Esophagus muscularis mucosa (tissue), 4 donors: ENCODE measurements at places on chromosomes 5 and 9. TPM values are rescaled to one million over a fixed set of nuclear protein-coding genes. Genes with fewer than 3 reads are reported as not detected.

GRCh38 chr5:127892467-127893207, 189.4 kb downstream of the CCDC192 start:
- peak overlapping the region; percentile 6 for H3K4me3 ChIP-seq
- no peak overlapping the region for H3K27ac ChIP-seq
- peaks cover 15% of the 10 kb centered on the region for H3K4me1 ChIP-seq

- no peaks in the 10 kb centered on the region for H3K36me3 ChIP-seq
- H3K27ac ChIP-seq: no peak overlapping the region
- no peak for DNase-seq
- no peaks in the 10 kb centered on the region for H3K4me1 ChIP-seq
Observed at GRCh38 chr9:133004091-133004998, 25.9 kb downstream of the GFI1B start.

DNA sequence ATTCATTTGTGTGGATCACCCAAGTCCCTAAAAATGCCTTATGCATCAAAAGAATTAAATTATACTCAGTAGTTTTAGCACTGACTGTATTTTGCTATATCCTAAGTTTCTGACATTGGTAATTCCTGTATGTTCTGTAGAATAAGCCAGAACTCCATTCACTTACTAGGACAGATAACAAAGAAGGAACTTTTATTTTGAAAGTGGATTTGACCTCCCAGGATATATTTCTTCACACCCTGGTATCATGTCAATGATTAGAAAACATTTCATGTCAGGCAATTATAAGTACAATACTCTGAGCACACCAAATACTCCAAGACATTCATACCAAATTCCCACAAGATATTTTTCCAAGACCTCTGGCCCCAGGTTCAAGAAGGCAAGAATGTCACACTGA, 28.7 kb upstream of the MYOT start:
- no peak overlapping the region for H3K27ac ChIP-seq
- H3K4me1 ChIP-seq: peaks cover 49% of the 10 kb centered on the region
- no peaks in the 10 kb centered on the region for H3K36me3 ChIP-seq
- no peak overlapping the region for H3K4me3 ChIP-seq

The NUTM2F gene
- not detected for total RNA-seq

- H3K4me3 ChIP-seq: no peak overlapping the region
- H3K27me3 ChIP-seq: no peaks in the 10 kb centered on the region
- no peaks in the 10 kb centered on the region for H3K36me3 ChIP-seq
- no peak overlapping the region for H3K27ac ChIP-seq
- no peak for DNase-seq
Observed at GRCh38 chr5:169978714-169979113, 1.6 kb downstream of the INSYN2B start.

DNA sequence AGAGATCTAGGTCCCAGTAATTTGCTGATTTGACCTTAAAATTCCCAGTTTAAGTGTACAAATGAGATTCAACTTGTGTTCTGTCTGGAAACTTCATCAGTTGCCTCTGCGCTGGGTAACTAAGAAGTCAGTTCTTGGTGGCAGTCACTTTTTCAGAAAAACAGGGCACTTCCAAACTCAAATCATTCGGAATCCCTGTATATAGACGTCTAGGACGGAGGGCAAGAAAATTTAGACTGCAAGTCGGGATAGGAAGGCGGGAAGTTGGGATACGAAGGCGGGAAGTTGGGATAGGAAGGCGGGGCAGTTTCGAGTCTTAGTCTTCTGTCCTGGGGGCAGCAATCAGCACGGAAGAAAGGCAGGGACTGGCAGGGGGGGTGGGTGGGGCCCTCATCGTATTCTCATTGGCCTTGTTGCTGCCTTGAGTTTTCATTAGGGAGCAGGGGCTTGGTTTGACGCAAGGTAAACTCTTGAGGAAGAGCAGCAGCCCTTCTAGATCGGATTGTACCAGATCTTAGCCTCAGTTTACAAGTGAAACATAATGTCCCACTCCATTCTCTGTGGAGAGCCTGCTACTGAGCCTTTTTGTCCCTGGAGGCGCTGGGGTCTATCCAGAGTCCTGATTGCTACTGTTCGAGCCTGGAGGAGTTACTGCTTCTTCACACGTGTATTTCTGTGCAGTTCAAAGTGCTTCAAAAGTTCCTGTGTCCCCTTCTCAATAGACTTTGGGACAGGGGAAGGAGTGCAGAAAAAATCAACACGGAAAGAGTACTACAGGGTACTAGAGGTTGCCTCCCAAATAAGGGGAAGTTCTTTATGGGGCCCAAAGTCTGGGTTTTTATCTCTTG, 2.7 kb upstream of the PURA start:
- H3K4me1 ChIP-seq: peaks cover 44% of the 10 kb centered on the region
- H3K27me3 ChIP-seq: no peaks in the 10 kb centered on the region
- peak overlapping the region; percentile 27 for H3K27ac ChIP-seq
- H3K4me3 ChIP-seq: no peak overlapping the region

The TNFSF15 gene
- total RNA-seq: 0.17 TPM

The DEPDC1B gene
- total RNA-seq: 0.42 TPM

DNA sequence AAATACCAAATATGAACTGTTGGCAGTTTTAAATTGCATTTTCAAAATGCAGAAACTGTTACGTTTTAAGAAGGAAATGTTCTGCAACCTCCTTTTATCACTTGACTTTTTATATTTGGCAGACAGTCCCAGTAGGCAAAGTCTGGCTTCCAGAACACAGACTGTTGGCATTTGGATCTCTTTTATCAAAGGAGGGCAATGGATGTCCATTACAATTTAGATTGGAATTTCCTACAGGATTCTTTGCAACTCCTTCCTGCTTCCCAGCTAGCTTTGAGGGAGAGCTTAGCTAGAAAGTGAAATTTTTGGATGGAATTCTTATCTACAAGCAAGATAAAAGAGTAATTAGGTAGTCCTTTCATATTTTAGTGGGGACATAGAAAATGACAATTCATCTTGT, 142.6 kb downstream of the SLF1 start:
- H3K27me3 ChIP-seq: no peaks in the 10 kb centered on the region
- H3K36me3 ChIP-seq: no peaks in the 10 kb centered on the region
- H3K4me1 ChIP-seq: no peaks in the 10 kb centered on the region
- H3K27ac ChIP-seq: no peak overlapping the region
- DNase-seq: no peak

DNA sequence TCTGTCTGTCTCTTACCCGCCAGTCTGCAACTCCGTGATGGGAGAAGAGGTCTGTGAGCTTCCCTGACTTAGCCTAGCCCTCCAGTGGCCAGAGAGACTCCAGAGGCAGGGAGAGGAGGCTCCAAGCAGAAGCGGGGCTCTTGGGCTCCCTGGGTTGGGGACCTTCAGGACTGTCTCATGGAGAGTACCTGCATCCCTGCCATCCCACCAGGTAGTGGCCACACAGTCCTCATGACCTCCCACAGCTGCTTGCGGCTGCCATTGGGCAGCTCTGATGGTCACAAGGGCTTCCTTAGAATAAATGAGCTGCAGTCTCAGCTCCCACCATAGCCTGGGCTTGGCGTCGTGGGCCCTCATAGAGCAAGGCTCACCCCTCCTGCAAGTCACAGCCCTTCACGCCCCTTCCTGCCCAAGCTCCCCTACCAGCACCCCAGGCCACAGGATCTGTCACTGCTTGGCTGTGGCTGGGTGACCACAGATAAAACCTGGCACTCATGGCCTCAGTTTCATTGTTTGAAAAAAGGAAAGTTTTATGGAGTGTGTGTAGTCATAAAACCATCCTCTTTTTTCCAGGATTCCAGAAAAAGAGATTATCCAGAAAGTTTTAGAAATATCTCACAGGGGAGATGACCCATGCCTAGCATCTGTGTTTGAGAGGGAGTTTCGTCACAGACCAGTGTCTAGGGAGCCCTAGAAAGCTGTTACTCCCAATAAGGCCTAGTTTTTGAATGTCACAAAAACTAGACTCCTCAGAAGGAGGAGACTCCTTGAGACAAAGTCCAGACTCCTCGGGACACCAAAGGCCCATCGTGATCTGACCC, 48.4 kb downstream of the PPARGC1B start:
- H3K4me1 ChIP-seq: peaks cover 92% of the 10 kb centered on the region
- no peak for DNase-seq
- no peak overlapping the region for H3K4me3 ChIP-seq
- H3K27me3 ChIP-seq: no peaks in the 10 kb centered on the region

The CAVIN4 gene
- total RNA-seq: 1.5 TPM

The PCDHB9 gene
- total RNA-seq: 2.1 TPM

The NEURL1B gene
- total RNA-seq: 87.1 TPM

DNA sequence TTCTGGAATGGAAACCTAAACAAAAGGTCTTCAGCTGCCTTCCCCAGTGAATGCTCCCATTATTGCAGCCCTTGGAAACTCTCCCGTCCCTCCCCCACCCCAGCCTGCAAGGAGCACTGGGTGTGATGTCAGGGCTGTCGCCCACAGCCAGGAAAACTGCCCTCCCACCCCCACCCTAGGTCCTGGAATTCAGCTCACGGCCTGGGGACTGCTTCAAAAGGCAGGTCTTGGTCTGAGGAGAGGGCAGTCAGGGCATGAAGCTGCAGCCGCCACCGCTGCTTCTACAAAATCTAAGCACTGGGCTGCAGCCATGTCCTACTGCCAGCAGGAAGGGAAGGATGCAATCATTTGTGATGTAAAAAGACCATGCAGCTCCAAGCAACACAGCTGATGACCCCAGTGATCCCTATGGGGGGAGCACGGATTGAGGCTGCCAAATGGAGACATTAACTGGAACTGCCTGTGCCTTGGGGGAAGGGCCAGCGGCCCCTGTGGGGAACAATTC, 11.4 kb downstream of the GRHPR start:
- no peaks in the 10 kb centered on the region for H3K27me3 ChIP-seq
- peaks cover 22% of the 10 kb centered on the region for H3K4me1 ChIP-seq
- peaks cover 92% of the 10 kb centered on the region for H3K36me3 ChIP-seq
- H3K4me3 ChIP-seq: no peak overlapping the region
- DNase-seq: no peak

The ZFYVE16 gene
- 24.5 TPM for total RNA-seq

GRCh38 chr5:157689942-157690689, 18.8 kb downstream of the C5orf52 start:
- peak; percentile 68 for DNase-seq
- H3K4me1 ChIP-seq: peaks cover 4% of the 10 kb centered on the region
- no peak overlapping the region for H3K27ac ChIP-seq
- H3K36me3 ChIP-seq: no peaks in the 10 kb centered on the region

The PRRX2 gene
- total RNA-seq: 1.7 TPM

GRCh38 chr9:112245126-112245525, 70.0 kb upstream of the SUSD1 start:
- H3K36me3 ChIP-seq: peaks cover 4% of the 10 kb centered on the region
- no peak overlapping the region for H3K27ac ChIP-seq
- no peaks in the 10 kb centered on the region for H3K27me3 ChIP-seq

- H3K4me3 ChIP-seq: no peak overlapping the region
- no peaks in the 10 kb centered on the region for H3K36me3 ChIP-seq
- H3K4me1 ChIP-seq: peaks cover 32% of the 10 kb centered on the region
Observed at GRCh38 chr9:106479679-106480078, 383.3 kb upstream of the ZNF462 start.

GRCh38 chr9:84744195-84744594, 74.7 kb downstream of the NTRK2 start:
- H3K36me3 ChIP-seq: no peaks in the 10 kb centered on the region
- no peak for DNase-seq
- no peak overlapping the region for H3K27ac ChIP-seq
- no peaks in the 10 kb centered on the region for H3K27me3 ChIP-seq
